Germinal center (tissue), 1 donor: ENCODE measurements at places on chromosomes 6 and 20.

- DNase-seq = no peak
Measured at GRCh38 chr20:25360631-25361286, 29.9 kb downstream of the ABHD12 start.

- DNase-seq = no peak
Measured at GRCh38 chr6:44742201-44742600, 354.7 kb downstream of the CDC5L start.

- no peak for DNase-seq
Measured at GRCh38 chr6:158988477-158988876, 11.5 kb downstream of the RSPH3 start.

GRCh38 chr20:50470264-50470858 is 39.8 kb upstream of the PTPN1 start:
- no peak for DNase-seq

DNA sequence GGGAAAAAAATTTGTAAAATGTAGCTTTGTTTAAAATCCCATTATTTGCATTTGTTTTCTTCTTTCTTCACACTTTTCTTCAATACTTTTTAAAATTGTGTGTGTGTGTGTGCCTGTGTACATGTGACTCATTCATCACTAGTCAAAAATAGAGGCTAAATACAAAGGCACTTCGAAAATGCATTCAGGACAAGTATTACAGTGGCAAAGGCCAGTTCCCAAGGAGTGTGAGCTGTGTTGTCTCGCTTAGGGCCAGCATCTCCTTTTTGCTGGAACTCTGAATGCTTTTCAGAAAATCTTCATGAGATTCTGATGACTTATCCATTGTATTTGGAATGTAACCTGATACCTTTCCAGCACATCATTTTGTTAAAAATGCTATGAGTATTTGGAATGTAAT is 288.5 kb upstream of the CNR1 start:
- DNase-seq = no peak

GRCh38 chr6:94217836-94218235 is 798.5 kb upstream of the EPHA7 start:
- no peak for DNase-seq

DNA sequence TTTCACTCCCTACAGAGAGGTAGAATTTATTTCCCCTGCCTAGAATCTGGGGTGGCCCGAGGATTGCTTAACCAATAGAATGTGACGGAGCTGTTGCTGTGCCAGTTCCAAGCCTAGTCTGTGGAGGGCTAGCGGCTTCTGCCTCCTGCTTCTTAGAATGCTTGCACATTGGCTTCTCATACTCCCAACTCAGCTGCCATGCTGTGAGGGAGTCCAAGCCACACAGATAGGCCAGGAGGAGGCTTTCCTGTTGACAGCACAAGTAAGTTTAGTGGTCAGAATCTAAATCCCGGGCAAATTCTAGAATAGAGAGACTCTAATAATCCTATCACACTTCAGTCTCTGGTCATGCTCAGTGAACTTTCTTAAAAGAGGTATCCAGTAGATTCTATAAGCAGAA is 57.5 kb upstream of the SNRPB2 start:
- no peak for DNase-seq

DNA sequence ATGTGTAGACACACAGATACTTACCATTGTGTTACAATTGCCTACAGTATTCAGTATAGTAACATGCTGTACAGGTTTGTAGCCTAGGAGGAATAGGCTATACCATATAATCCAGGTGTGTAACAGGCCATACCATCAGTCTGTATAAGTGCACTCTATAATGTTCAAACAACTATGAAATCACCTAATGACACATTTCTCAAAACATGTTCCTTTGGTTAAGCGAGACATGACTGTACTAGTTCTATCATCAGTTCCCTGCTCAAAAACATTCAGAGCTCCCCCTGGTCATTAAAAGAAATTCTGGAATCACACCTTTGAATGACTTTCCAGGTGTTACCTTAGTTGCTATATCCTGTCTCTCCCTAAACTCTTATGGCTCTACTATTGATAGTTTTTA is 70.4 kb upstream of the SLC2A12 start:
- no peak for DNase-seq

DNA sequence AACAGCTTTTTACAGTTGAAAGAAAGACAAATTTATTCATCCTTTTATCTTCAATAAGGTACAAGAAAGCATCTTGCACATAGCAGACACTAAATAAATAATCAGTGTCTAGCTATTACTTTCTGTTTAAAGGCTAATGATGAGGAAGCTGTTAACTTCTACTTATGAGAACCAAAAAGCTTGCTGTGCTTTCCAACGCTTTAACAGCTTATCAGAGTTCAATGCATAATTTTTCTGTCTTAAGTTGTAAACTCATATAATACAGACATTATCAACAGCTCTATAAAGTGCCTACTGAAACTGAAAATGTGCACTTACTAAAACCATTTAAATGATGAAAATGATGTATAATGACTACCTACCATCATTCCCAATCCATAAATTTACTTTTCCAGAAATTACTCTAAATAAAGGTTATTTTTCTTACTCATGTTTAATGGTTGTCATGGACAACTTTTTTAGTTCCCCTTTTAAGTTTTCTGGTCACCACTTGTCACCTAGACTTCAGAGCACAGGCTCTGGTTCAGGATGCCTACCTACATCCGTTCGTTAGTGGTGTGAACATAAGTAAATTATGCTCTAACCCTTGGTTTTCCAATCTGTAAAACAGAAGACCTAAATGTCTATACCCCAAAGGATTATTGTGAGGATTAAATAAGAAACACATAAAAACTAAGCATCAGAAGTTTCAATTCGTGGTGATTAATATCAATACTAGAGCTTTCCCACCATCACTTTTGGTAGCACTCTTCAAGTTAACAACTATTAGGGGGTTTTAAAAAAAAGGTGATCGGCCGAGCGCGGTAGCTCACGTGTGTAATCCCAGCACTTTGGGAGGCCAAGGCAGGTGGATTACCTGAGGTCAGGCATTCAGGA is 8.0 kb downstream of the PNISR start:
- DNase-seq = no peak

GRCh38 chr6:155493026-155493693 is 37.5 kb upstream of the NOX3 start:
- no peak for DNase-seq

GRCh38 chr6:47093169-47093568 is 51.0 kb upstream of the ADGRF1 start:
- no peak for DNase-seq

- no peak for DNase-seq
Measured at GRCh38 chr6:20056350-20056992, 155.8 kb downstream of the MBOAT1 start.

- DNase-seq = no peak
Measured at GRCh38 chr6:71294121-71294523, 5.5 kb downstream of the OGFRL1 start.

DNA sequence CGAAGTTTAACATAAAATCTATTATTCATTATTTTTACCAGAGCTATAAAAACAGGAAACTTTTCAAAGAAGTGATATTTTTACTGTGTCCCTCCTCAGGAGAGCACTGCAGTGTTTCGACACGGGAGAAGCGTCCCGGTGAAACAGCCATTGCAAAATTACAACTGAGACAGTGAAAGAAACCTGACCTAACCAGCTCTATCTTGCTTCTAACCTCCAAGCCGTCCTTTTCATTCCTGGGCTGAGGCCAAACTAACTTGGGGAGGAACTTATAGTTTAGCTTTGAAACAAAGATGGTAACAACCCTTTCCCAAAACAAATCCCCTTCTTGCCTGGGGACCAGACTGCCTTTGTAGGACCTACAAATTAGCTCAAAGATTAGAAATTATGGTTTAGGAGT is 79.2 kb downstream of the WDR27 start:
- DNase-seq = no peak

DNA sequence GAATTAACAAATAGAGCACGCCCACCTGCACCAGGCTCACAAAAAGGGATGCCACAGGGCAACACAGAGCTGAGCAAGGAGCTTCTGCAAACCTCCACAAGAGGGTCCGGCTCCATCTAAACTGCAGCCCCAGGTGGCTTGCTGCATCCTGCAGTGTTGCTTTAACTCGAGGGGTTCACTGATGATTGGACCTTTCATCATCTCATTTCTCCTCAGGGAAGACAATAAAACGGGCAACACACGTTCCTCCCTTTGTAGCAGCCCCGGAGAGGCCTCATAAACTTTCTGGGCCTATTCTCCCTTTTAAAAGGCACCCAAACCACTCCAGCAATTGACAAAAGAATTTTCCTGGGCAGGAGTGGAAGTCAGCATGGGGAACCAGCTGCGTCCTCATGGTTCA is 161.5 kb upstream of the CDH4 start:
- DNase-seq = no peak

DNA sequence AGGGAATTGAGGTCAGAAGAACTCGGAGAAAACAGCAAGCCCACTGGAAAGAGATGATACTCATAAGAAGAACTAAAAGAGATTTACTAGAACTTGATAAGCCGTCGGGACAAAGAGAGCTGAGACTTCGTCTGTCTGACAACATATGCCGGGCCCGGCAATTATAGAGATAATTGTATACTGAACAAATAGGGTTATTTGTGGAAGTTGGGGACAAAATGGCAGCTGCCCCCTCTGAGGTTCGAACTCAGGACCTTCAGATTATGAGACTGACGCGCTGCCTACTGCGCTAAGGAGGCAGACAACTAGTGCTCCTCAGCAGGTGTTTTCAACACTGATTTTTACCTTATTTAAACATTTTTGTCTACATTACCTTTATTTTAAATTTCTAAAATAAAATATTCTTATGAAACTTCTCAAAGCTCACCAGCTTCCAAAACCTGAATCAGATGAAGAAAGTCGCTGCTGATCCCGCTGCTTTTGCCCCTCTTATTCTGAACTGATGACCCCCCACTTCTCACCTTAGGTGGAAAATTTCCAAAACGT is 29.3 kb upstream of the TRIM27 start:
- peak; percentile 37 for DNase-seq

GRCh38 chr6:53986165-53986720 is 125.0 kb upstream of the MLIP start:
- peak; percentile 5 for DNase-seq

GRCh38 chr6:37175332-37176267 is 5.6 kb downstream of the PIM1 start:
- peak; percentile 50 for DNase-seq

GRCh38 chr20:51326201-51326819 is 216.2 kb downstream of the NFATC2 start:
- DNase-seq = peak; percentile 29

DNA sequence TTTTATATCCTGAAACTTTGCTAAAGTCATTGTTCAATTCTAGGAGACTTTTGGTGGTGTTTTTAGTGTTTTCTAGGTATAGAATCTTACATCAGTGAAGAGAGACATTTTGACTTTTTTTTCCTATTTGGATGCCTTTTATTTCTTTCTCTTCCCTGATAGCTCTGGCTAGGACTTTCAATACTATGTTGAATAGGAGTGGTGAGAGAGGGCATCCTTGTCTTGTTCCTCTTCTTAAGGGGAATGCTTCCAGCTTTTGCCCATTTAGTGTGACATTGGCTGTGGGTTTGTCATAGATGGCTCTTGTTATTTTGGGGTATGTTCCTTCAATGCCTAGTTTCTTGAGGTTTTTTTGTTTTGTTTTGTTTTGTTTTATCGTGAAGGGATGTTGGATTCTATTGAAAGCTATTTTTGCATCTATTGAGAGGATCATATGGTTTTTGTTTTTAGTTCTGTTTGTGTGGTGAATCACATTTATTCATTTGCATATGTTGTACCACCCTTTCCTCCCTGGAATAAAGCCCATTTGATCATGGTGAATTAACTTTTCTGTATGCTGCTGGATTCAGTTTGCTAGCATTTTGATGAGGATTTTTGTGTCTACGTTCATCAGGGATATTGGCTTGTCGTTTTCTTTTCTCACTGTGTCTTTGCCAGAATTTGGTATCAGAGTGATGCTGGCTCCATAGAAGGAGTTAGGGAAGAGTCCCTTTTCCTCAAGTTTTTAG is 540.1 kb upstream of the FLRT3 start:
- no peak for DNase-seq

DNA sequence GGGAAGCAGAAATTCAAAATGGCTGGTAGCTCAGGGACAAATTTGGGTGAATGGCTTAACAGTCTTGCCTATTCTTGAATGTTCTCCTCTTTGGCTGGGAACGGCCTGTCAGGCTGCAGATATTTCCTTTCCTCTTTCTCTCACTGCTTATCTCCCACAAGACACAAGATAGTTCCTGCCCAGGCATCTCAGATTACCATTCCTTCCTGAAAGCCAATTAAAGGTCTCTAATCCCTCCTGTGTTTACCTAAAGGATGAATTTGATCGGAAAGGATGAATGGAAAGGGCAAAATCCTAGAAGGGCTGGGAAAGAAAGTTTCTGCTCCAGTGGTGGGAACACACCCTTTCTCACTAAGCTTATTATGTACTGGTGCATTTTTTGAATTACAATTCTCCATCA is 95.9 kb upstream of the JAG1 start:
- DNase-seq = no peak

GRCh38 chr6:68740828-68741500 is 105.9 kb downstream of the ADGRB3 start:
- DNase-seq = no peak

DNA sequence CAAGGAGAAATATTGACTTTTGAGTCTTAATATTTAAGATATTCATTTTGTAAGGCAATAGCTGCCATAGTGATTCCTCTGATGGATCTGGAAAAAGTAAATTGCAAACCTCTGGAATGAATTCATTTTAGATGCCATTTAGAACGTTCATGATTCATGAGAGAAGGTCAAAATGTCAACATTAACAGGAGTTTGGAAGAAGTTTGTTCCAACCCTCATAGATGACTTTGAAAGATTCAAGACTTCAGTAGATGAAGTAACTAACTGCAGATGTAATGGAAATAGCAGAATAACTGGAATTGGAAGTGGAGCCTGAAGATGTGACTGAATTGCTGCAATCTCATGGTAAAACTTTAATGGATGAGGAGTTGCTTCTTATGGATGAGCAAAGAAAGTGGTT is 100.9 kb upstream of the CCN2 start:
- DNase-seq = no peak

GRCh38 chr6:35473075-35473849 is 5.1 kb downstream of the RPL10A start:
- DNase-seq = no peak

GRCh38 chr6:15389765-15390723 is 144.2 kb downstream of the JARID2 start:
- peak; percentile 52 for DNase-seq

DNA sequence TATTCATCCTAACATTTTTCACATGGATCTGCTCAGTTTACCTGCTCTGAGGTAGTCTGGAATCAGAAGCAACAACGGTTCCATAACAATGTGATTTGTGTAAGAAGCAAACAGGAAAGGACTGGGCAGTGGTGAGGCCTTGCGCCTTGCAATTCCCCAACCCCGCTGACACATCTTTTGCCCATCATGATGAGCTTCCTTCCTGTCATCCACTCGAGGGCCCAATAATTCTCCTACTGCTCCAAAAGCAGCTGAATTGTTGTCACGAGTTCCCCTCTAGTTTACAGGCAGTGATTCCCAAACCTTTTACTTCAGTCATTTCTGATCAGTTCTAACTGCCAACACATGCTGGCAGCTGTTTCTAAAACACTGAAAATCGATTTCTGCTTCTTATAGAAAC is 22.9 kb downstream of the STX7 start:
- no peak for DNase-seq
